Spinal cord (tissue), 10 donors: ENCODE measurements at places on chromosomes 3 and 15. TPM values are rescaled to one million over a fixed set of nuclear protein-coding genes. Genes with fewer than 3 reads are reported as not detected.

Gene RPL35A
- 937 TPM for polyA plus RNA-seq

Gene CTXN2
- polyA plus RNA-seq: 1.1 TPM

Gene FBXW12
- 0.54 TPM for polyA plus RNA-seq

Gene SMCO1
- polyA plus RNA-seq: not detected

Gene UACA
- polyA plus RNA-seq: 50.8 TPM

Gene CCDC191
- polyA plus RNA-seq: 13.1 TPM

Gene TM4SF1
- 18.5 TPM for polyA plus RNA-seq

Gene CKMT1B
- polyA plus RNA-seq: 120 TPM

Gene RAB7A
- 326 TPM for polyA plus RNA-seq

Gene CYP8B1
- polyA plus RNA-seq: 0.09 TPM

Gene RAB11A
- polyA plus RNA-seq: 269 TPM

Gene MNS1
- 9.0 TPM for polyA plus RNA-seq

Gene ANKDD1A
- polyA plus RNA-seq: 21.0 TPM

Gene GPR160
- 2.1 TPM for polyA plus RNA-seq
